ENCODE measurements at places on chromosomes 5 and 9.

DNA sequence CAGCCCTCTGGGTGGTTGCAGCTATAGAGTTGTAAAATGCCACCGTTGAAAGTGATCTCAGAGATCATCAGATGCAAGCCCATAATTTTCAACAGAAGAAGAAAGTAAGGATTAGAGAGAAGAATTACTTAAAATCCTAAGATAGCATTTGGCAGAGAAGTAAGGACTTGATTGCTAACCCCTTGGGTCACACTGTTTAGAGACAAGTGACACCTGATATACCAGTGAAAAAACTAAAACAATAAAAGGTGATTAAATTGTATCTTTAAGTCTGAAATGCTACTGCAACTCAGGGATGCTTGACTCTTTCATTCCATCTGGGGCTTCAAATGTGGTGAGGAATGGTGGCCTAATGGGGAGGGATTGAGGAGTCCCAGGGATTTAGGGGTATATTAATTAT is 280.9 kb upstream of the PANK3 start:
- DNase-seq: no peak

GRCh38 chr9:79312686-79313421 is 258.9 kb upstream of the TLE4 start:
- no peak for DNase-seq

DNA sequence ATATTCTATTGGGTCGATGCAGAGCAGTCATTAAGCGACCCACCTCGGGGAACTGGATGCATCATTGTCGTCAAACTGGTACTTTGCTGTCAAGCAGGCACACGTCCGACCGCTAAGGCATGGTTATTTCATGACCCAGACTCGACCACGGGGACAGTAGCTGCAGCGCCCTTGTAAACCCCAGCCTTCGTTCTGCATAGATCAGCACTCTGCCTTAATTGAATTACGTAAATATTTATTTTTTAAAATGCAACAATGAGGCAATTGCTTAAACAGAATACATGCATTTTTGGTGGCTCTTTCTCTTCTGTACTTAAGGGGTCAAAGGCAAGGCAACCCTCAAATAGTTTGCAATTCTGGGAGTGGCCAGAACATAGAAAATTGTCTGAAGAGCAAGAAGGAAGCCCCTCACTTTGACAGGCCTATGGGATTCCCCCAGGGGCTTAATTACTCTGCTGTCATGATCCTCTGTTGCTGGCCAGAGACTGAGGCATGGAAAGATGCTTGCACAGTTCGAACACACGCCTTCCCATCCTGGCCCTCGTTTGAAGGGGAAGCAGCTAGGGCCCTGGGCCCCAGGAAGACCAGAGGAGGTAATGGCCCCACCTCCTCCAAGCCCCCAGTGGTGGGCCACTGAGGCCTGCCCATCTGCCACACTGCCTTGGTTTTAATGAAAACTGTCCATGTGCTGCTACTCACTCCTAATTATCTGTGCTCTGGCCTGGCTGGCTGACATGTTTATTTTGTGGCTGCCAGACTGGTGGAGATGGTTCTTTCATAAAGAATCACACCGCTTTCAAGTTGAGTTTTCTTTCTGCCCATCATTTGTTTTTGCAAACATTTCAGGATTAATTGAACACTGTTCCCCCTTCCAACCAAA is 169.7 kb upstream of the MAST4 start:
- DNase-seq: no peak

GRCh38 chr5:105501315-105501714 is 1938.7 kb upstream of the NUDT12 start:
- DNase-seq: no peak
